ENCODE measurements at places on chromosomes 16 and 17.

DNA sequence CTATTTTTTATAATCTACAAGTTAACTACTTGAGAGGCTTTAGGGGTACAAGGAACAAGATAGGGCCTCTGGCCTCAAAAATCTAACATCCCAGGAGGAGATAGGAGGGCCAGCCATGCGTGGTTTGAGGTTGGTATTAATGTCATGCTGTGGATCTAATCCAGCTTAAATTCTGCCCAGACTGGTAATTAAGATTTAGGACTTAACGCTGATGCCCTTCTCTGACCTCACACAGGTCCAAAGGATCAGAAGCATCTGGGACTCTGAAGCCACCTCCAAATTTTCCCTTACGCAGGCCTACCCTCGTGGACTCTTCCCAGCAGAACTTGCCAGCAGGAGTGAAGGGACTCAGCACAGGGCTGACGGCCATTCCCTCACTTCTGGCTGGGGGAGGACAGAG lies 15.1 kb downstream of the SLC6A4 start:
- H3K4me3 ChIP-seq = no peak overlapping the region
- no peaks in the 10 kb centered on the region for H3K4me1 ChIP-seq
- DNase-seq = no peak
- H3K36me3 ChIP-seq = no peaks in the 10 kb centered on the region
- H3K27ac ChIP-seq = no peak overlapping the region

GRCh38 chr17:11986942-11987329 lies 10.3 kb downstream of the ZNF18 start:
- peaks cover 86% of the 10 kb centered on the region for H3K36me3 ChIP-seq
- no peak overlapping the region for H3K27ac ChIP-seq
- no peak overlapping the region for H3K4me3 ChIP-seq
- peaks cover 20% of the 10 kb centered on the region for H3K4me1 ChIP-seq

GRCh38 chr16:69107316-69107962 lies 2.0 kb downstream of the HAS3 start:
- H3K4me3 ChIP-seq = peak overlapping the region; percentile 65
- peak; percentile 41 for DNase-seq
- peaks cover 49% of the 10 kb centered on the region for H3K27me3 ChIP-seq
- H3K36me3 ChIP-seq = peaks cover 18% of the 10 kb centered on the region
- peaks cover 21% of the 10 kb centered on the region for H3K4me1 ChIP-seq

GRCh38 chr16:3781421-3781820 lies 64.1 kb upstream of the TRAP1 start:
- DNase-seq = no peak
- no peak overlapping the region for H3K27ac ChIP-seq
- no peak overlapping the region for H3K4me3 ChIP-seq
- no peaks in the 10 kb centered on the region for H3K27me3 ChIP-seq

DNA sequence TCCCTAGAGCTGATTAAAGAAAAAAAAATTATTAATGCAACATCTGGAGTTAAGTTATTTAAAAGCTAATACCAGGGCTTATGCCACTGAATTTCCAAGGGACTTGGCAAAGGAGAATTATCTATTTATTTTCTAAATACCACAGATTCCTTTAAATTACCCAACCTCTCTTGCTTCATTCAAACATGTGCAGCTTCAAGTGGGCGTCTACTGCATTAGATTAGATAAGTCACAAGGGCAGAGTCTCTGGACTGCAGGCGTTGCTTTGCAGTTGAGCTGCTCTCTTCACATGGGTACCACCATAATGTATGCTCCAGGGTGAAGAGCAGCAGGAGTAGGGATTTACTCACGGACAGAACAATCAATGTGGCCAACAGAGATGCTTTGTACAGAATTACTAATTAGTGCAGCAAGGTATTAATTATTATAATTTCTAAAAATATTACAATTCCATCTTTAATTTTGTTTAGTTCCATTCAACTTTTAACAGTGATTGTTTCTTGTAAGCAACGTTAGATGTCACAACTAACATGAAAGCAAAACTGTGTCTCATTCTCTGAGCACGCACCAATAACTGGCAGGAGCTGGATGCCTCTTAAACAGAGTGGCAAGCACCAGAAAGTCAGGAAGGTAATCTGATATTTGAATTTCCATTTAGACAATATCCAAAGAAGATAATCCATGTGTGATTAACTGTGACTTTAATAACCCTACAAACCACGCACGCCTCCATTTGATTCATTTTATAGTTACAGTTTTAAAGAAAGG lies 214.2 kb downstream of the STX8 start:
- H3K4me1 ChIP-seq = peaks cover 20% of the 10 kb centered on the region
- no peaks in the 10 kb centered on the region for H3K27me3 ChIP-seq
- H3K4me3 ChIP-seq = no peak overlapping the region
- no peak for DNase-seq

DNA sequence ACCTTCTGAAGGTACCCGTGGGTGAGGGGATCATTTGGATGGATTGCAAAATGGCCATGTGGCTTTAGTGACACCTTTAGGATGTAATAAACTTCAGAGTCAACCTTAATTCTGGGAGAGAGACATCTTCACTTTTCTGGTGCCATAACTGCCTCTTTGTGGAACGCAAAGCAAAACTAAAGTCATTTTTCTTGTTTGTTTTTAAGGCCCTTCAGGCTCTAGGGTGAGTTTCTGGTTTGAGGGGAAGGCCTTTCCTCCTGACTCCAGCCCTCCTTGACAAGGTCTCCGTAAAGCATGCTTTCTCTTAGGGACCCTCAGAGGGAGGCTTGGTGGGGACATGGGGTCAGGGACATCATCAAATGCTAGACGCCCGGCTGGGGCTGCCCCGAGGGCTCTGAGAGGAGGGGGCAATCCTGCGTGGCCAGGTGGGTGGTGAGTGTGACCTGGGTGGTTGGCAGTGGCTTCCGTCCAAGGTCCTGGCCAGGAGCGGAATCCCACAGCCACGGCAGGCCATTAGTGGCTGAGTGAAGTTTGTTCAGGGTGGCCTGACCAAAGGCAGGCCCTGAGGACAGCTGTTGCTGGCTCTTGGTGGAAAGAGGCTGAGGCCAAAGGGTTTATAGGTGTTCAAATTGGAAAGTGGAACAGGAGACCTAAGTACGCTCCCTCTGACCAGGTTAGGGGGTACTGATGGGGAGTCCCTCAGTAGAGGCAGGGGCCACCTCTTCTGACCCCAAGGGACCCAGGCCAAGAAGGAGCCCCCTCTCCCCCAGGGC lies 112.2 kb downstream of the METRNL start:
- peak; percentile 14 for DNase-seq
- no peak overlapping the region for H3K4me3 ChIP-seq
- H3K36me3 ChIP-seq = no peaks in the 10 kb centered on the region
- no peaks in the 10 kb centered on the region for H3K27me3 ChIP-seq
- H3K27ac ChIP-seq = no peak overlapping the region

DNA sequence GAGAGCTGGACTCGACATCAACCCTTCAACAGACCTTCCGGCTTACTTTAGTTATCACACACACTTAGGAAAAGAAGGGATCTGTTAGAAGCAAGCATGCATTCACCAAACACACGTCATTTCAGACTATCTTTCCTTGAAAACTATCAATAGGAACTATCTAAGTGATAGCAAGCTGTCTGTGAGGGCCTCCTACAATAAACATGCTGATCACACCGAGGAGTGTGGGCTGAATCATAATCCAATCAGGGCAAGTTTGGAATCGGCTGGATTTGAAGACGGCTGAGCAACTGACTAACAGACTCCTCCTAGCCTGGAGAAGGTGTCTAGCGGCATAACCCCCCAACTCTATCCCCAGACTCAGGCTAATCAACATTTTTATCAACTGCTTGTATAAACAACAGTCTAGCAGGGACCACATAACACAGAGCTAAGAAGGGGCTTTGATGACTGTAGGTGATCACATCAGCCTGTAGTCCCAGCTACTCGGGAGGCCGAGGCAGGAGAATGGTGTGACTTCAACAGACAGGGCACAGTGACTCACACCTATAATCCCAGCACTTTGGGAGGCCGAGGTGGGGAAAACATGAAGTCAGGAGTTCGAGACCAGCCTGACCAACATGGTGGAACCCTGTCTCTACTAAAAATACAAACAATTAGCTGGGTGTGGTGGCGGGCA lies 14.1 kb downstream of the NXN start:
- peaks cover 67% of the 10 kb centered on the region for H3K27me3 ChIP-seq
- no peak overlapping the region for H3K4me3 ChIP-seq
- H3K4me1 ChIP-seq = peaks cover 4% of the 10 kb centered on the region
- H3K36me3 ChIP-seq = no peaks in the 10 kb centered on the region
- H3K27ac ChIP-seq = no peak overlapping the region
- no peak for DNase-seq

- no peaks in the 10 kb centered on the region for H3K4me1 ChIP-seq
- H3K36me3 ChIP-seq = no peaks in the 10 kb centered on the region
- DNase-seq = no peak
- no peak overlapping the region for H3K4me3 ChIP-seq
- H3K27me3 ChIP-seq = peaks cover 6% of the 10 kb centered on the region
- H3K27ac ChIP-seq = no peak overlapping the region
Measured at GRCh38 chr16:55039931-55040330, 109.3 kb downstream of the IRX5 start.

DNA sequence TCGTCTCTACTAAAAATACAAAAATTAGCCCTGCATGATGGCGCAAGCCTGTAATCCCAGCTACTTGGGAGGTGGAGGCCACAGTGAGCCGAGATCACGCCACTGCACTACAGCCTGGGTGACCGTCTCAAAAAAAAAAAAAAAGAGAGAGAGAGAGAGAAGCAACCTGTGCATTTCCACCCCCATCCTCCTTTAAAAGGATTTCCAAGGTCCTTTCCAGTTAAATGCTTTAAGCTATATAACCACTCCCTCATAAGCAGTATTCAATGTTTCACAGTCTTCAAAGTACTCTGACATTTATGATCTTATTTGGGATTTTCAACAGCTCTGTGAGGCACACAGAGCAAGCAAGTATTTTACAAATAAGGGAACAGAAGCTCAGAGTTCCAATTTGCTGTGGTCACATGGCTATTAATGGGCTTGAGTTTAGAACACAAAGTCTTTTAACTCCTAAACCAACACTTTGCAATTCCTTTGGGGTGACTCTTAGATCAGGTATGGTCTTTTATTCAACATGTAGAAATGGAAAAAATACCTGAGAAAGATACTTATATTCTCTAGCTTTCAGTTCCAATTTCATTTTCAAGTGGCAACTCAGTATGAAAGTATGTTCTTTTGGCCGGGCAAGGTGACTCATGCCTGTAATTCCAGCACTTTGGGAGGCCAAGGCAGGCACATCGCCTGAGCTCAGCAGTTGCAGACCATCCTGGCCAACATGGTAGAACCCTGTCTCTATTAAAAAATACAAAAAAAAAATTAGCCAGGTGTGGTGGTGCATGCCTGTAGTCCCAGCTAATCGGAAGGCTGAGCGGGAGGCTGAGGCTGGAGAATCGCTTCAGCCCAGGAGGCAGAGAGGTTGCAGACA lies 31.3 kb downstream of the SPOP start:
- H3K36me3 ChIP-seq = peaks cover 23% of the 10 kb centered on the region
- H3K27ac ChIP-seq = peak overlapping the region; percentile 86
- H3K4me1 ChIP-seq = peaks cover 71% of the 10 kb centered on the region
- H3K27me3 ChIP-seq = no peaks in the 10 kb centered on the region
- H3K4me3 ChIP-seq = peak overlapping the region; percentile 57

DNA sequence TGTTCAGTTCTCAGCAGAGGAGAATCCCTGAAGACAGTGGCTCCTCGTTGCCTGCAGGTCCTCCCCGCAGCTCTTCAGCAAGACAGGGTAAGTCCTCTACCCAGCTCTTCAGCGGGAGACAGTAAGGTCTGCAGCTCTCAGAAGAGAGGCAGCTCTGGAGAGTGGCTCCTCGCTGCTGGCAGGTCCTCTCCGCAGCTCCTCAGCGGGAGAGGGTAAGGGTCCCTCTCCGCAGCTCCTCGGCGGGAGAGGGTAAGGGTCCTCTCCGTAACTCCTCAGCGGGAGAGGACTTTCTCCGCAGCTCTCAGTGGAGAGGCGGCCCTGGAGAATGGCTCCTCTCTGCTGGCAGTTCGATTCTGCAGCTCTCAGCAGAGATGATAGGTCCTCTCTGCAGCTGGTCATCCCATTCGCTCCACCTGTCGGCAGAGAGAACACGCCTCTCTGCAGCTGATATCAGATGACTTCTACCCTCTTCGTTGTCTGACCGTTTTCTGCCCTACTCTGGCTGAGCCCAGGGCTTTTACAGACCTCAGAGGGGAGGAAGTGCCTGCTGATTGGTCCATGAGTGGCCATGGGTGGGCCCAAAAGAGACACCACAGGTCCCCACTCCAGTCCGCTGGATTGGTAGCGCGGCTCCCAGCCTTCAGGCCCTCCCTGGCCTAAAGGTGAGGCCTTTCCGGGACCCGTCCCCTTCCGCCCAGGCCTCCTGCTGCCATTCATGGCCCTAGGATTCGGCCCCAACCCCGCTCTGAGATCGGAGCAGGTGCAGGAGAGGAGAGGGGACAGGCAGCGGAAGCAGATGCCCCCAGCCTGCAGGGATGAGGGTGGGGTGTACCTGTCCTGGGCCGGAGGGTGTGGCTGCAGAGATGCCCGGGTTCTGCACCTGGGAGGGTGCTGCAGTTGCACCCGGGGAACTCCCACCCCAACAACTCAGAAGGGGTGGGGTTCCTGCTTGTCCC lies 11.9 kb upstream of the SHCBP1 start:
- no peak overlapping the region for H3K27ac ChIP-seq
- DNase-seq = no peak
- no peaks in the 10 kb centered on the region for H3K27me3 ChIP-seq
- no peaks in the 10 kb centered on the region for H3K36me3 ChIP-seq
- no peaks in the 10 kb centered on the region for H3K4me1 ChIP-seq
- H3K4me3 ChIP-seq = no peak overlapping the region

DNA sequence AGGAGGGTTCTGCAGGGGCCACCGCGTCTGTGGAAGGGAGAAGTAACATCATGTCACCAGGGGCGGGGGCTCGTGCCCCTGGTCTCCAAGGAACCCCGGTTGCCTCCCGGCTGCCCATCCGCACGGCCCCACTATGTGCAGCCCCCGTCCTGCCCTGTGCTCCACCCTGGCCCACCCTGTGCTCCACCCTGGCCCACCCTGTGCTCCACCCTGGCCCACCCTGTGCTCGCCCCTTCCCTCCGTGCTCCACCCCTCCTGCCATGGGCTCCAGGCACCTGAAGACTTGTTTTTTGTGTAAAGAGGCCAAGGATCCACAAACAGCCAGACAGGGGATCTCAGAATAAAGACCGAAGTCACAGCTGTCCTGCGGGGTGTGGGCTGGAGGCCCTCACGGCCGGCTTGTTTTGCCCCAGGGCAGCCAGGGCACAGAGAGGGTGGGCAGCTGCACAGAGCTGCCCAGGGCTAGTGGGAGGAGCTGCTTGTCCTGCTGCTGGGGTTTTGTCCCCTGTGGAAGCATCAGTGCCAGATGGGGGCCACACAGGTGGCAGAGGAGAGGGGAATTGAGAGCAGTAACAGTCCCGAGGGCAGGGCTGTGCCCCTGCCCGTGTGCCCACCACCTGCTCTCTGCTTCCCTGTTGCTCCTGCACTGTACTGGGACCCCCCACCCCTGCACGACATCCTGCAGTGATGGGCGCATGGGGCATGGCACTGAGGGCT lies 147.0 kb upstream of the CIBAR2 start:
- peaks cover 27% of the 10 kb centered on the region for H3K27me3 ChIP-seq
- no peaks in the 10 kb centered on the region for H3K36me3 ChIP-seq
- DNase-seq = no peak
- H3K27ac ChIP-seq = no peak overlapping the region
- no peak overlapping the region for H3K4me3 ChIP-seq

Data from activated T-cell treated with anti-CD3 and anti-CD28 coated beads, Interleukin-2, amount 50 U/mL, for 24 hours (primary cell).